ENCODE measurements at places on chromosomes 4 and X.

DNA sequence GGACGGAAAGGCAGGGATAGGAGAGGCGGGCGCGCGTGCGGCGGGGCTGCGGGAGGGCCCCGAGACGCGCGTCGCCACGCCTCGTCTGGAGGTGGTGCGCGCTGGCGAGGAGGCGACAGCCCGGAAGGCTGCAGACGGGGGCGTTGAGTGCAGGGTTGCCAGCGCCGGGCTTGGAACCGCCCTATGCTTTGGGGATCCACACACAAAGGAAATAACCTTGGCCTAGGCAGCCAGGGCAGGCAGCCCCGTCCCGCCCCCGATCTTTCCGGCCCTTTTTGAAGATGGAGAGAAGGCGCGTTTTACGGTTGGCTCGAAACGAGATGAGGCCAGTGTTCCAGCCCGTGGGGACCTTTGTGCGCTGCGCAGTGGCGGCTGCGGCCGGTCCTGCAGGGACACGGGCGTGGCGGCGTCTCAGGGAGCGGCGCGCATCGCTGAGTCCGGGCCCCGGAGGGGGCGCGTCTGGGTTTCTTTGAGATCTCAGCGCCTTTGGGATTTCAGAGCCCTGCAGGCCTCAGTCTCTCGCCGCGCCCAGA is 50.8 kb upstream of the TRIM2 start:
- DNase-seq = no peak
- peaks cover 10% of the 10 kb centered on the region for H3K4me1 ChIP-seq

- no peak for DNase-seq
- H3K4me1 ChIP-seq = no peaks in the 10 kb centered on the region
- H3K27ac ChIP-seq = no peak overlapping the region
- no peaks in the 10 kb centered on the region for H3K27me3 ChIP-seq
- H3K4me3 ChIP-seq = no peak overlapping the region
- H3K36me3 ChIP-seq = no peaks in the 10 kb centered on the region
Observed at GRCh38 chr4:123659262-123659661, 262.7 kb downstream of the SPRY1 start.

DNA sequence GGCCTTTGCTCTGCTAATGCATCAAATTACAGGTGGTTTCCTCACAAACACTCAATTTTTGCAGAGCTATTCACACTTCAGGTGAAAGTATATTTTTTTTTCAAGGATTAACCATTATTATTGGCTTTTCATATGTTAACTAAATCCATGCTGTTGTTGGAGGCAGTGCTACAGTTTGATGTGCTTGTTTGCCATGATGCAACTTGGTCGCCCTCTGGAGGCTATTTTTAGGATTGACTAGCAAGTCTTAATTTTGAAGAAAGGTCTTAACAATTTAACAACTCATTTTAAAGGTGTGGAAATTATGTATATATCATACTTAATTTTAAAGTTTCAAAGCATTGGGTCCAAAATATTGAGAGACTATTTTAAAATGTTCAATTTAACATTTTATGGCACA is 168.8 kb upstream of the FAM47A start:
- no peaks in the 10 kb centered on the region for H3K36me3 ChIP-seq
- no peak for DNase-seq
- H3K4me1 ChIP-seq = no peaks in the 10 kb centered on the region

GRCh38 chr4:139756391-139757180 is 91.0 kb downstream of the MGST2 start:
- no peaks in the 10 kb centered on the region for H3K27me3 ChIP-seq
- no peaks in the 10 kb centered on the region for H3K4me1 ChIP-seq
- H3K27ac ChIP-seq = no peak overlapping the region
- no peak overlapping the region for H3K4me3 ChIP-seq

GRCh38 chr4:131609039-131609438 is 1540.1 kb upstream of the PCDH10 start:
- H3K27me3 ChIP-seq = no peaks in the 10 kb centered on the region
- no peak overlapping the region for H3K4me3 ChIP-seq
- peak overlapping the region; percentile 87 for H3K27ac ChIP-seq

- H3K27me3 ChIP-seq = no peaks in the 10 kb centered on the region
- H3K4me1 ChIP-seq = peaks cover 20% of the 10 kb centered on the region
- H3K27ac ChIP-seq = no peak overlapping the region
- DNase-seq = no peak
- H3K4me3 ChIP-seq = no peak overlapping the region
Observed at GRCh38 chr4:98544818-98545414, 113.5 kb downstream of the TSPAN5 start.

DNA sequence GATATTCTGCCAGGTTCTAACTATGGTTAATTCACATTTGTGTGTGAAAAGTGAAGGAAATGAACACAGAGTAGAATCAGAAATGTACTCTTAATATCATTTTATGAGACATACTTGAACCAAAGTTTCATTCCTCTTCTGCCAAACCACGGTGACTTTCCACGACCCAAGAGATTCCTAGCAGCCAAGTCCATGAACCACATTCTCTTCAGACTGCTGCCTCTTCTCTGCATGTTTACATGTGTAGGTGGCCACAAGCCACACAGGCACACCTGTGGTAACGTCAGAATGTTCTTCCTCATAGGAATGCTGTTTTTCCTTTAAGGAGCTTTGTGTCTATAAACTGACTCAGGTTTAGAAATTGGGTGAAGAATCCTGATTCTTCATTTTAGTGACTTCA is 1411.2 kb downstream of the RAPGEF2 start:
- no peaks in the 10 kb centered on the region for H3K36me3 ChIP-seq
- H3K4me3 ChIP-seq = no peak overlapping the region
- DNase-seq = no peak
- no peak overlapping the region for H3K27ac ChIP-seq

GRCh38 chr4:16461362-16461761 is 235.1 kb upstream of the TAPT1 start:
- no peaks in the 10 kb centered on the region for H3K27me3 ChIP-seq
- H3K4me1 ChIP-seq = no peaks in the 10 kb centered on the region
- no peaks in the 10 kb centered on the region for H3K36me3 ChIP-seq
- H3K27ac ChIP-seq = no peak overlapping the region
- no peak for DNase-seq

- peak overlapping the region; percentile 92 for H3K27ac ChIP-seq
- DNase-seq = no peak
Observed at GRCh38 chrX:109732017-109732801, 848 bp downstream of the ACSL4 start.

DNA sequence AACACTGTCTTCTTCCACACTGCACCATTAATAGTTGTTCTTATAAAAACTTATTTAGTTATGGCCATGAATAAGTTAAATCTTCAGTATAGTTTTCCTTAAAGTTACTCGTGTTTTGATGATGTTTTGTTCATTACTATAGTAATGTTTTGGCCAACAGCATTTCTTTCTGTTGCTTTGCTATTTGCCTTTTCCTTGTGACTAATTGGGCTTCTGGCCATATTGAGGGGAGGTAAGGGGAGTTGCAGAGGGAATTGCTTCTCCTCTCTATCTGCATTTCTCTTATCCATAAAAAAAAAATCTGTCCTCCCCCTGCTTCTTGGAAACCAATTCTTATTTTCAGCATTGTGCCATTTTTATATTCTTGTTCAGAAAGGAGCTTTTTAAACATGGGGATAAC is 42.7 kb upstream of the ZCCHC12 start:
- H3K4me1 ChIP-seq = no peaks in the 10 kb centered on the region
- no peaks in the 10 kb centered on the region for H3K36me3 ChIP-seq
- H3K4me3 ChIP-seq = no peak overlapping the region

DNA sequence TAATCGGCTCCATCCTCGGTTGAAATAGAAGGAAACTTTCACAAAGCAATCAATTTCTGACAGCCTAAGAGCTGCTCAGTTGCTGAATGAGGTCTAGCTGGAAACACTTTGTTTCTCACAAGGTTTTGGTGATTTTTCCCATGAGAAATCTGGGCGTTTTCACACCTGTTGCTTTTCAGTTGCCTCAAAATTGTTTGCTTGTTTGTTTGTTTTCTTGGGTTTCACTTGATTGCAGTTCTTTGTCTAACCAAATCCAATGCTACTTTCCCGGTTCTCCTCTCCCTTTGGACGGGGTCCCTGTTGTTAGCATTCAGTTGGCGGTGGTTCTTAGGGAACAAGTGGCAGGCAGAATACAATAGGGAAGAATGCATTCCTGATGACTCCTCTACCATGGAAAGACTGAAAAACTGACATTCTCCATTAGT is 135.5 kb downstream of the PALLD start:
- no peaks in the 10 kb centered on the region for H3K27me3 ChIP-seq
- no peak for DNase-seq
- H3K4me1 ChIP-seq = peaks cover 43% of the 10 kb centered on the region
- H3K27ac ChIP-seq = peak overlapping the region; percentile 84
- peak overlapping the region; percentile 44 for H3K4me3 ChIP-seq

DNA sequence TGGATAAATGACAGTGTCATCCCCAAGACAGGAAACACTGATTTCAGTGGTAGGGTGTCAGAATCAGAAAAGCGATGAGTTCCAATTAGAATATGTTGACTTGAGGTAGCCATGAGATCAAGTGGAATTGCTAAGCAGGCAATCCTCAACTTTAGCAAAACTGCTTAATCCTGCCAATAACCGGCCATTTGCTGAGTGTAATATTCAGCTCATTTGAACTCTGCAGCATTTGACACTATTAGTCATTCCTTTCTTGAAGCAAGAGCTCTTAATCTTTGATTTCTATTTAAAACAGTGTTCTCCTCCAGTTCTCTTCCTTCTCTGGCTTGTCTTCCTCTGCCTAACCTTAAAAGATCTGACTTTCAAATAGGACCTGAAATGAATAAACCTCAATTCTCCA is 68.7 kb upstream of the DCLK2 start:
- H3K36me3 ChIP-seq = no peaks in the 10 kb centered on the region
- no peak for DNase-seq
- no peak overlapping the region for H3K4me3 ChIP-seq
- no peaks in the 10 kb centered on the region for H3K27me3 ChIP-seq
- no peak overlapping the region for H3K27ac ChIP-seq
- H3K4me1 ChIP-seq = no peaks in the 10 kb centered on the region

All from RWPE2 (cell line).